Gastrocnemius medialis (tissue), 4 donors: ENCODE measurements at places on chromosomes 6 and 20.

DNA sequence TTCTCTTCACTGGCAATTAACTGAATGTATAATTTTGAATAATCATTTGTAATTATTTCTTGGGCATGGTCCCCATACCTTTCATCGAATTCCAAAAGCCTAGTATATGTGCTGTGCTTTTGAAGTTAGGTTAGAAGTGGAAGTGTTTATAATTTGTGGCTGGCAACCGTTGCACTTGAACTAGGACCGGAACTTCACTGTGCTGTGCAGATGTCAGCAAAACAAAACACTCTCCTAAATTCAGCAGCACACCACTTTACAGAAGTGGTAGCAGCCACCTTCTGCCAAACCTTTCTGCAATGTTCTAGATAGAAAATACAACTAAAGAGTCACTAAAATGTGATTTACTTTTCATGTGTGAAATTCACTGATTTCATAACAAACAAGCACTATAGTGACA, 111.9 kb downstream of the FAM83B start:
- DNase-seq = no peak

GRCh38 chr20:17504066-17504897, 26.9 kb downstream of the BFSP1 start:
- no peak for DNase-seq

GRCh38 chr6:21393441-21394165, 199.9 kb upstream of the SOX4 start:
- no peak for DNase-seq

DNA sequence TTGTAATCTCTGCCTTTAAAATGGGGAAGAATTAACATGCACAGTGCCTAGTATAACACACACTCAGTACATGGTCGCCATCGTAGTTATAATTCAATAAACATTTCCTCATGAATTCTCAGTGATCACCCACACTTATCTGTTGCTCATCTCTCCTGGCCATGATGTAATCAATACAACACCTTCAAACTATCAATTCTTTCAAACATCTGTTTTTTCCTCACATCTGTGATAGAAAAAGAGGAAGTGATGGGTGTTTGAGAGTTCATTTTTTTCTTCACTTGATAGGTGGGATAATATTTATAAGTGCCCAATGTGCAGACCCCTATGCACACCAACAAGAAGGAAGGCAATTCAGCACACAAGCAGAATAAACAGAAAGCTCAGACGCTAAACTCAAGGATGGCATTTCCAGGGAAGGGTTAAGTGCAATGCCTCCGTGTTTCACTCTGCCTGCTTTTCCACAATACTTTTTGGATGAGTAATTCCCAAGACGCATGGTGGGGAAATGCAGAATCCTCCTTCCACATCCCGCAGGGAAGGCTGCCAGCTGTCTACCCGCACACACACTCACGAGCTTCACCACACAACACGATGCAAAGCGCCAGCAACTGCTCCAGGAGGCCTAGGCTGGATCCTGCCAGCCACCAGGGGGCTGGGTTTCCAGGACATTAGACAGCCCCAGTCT, 100.3 kb downstream of the GMPR start:
- no peak for DNase-seq

- no peak for DNase-seq
These were observed 45.4 kb downstream of the REV3L start for GRCh38 chr6:111437573-111437972.

- no peak for DNase-seq
These were observed 368.9 kb downstream of the UTRN start for GRCh38 chr6:144653885-144654505.

DNA sequence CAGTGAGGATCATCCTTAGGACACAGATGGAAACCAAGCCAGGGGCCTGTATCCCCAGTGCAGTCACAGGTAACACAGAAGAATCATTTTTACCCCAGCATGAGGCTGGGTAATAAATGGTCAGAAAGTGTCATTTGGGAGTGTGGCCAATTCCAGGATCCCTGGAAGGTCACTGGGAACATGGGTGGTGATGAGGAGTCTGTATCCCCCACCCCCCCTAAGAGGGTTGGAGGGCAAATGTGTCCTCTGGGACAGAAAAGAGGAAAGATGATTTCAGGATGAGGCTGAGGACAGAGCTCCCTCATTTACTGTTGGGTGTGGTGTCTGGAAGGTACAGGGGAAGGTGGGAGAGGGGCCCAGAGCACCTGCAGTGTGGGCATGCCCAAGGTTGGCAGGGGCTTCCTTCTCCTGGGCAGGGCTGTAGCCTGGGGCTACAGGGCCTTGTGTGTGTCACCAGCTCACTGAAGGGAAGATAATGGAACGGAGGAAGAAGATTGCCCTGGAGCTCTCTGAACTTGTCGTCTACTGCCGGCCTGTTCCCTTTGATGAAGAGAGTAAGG, 34.5 kb downstream of the PLCG1 start:
- DNase-seq = no peak

DNA sequence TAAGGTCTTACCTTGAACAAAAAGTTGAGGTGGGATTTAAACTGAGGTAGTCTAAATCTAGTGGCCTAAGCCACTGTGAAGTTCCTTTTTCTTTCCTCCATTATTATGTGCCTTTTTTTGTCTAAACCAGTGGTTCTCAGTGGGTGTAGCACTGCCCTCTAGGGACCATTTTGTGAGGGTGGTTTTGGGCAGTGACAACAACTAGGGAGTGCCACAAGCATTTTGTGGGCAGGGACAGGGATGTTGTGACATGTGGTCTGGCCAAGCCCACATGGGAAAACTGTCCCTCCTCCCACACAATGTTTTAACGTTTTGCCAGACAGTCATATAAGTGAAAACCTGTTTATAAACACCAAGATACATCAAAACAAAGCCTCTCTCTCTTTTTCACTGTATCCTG, 899.4 kb upstream of the FLRT3 start:
- DNase-seq = no peak

GRCh38 chr6:13687917-13688351, 23.7 kb downstream of the RANBP9 start:
- no peak for DNase-seq

DNA sequence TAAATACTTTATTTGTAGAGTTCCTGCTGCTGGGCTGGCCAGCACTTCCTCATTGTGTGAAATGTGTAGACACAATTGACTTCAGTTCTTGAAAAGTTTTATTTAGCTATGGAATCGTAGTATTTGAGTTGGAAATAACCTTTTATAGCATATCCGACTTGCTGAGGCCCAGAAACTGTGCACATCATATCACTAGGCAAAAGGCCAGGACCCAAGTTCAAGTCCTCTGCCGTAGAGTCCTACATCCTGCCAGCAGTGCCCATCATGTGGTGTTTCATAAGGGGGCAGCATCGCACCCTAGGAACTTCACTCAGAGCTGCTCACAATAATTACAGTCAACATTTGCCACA, 207.7 kb upstream of the SNX9 start:
- DNase-seq = no peak

DNA sequence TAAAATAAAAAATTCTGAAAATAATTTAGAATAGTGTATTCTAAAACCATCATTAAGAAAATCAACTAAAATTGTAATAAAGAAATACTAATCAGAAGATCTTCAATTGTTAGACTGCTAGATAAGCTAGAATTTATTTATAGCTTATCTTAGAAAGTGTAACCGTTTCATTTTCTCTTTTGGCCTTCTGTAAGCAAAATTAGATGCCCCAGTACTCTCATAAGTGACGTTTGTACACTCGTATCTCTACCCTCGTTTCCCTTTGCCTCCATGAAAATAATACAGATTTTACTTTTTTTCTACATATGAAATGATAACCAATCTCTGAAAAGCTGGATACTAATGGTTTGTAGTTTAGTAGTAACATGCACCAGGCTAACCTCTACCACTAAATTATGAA, 19.8 kb downstream of the DSE start:
- no peak for DNase-seq

DNA sequence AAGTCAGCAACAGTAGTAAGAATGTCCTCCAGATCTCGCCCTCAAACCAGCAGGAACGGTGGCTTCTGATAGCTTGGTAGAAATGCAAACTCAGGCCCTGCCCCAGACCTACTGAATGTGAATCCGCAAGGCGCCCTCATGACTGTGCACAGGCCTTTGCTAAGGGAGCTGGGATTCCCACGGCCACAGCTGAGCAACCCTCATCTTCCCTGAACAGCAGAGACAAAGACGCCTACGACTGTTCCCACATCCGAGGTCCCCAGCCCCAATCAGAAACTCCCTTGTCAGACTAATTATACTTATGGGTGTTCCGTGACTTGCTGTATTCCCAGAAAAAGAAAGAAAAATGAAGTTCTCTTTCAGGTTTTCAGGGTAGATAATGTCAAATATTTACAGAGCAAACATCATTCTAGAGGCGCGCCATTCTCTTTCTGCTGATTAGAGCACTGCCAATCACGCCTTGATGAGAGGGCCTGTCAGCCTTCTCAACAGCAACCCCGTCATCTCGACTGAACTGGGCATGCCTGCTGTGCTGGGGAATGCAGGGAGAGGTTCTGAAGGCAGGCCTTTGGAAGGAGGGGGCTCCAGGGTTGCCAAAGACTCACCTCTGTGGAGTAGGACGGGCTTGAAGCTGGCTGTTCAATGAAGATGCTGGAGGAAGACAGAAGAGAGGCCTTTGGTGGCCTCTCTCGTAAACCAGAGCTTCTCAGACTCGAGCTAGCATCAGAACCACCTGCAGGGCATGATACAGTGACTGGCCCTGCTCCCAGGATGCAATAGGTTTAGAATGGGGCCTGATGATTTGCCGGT, 79.9 kb downstream of the ZNF217 start:
- DNase-seq = no peak

DNA sequence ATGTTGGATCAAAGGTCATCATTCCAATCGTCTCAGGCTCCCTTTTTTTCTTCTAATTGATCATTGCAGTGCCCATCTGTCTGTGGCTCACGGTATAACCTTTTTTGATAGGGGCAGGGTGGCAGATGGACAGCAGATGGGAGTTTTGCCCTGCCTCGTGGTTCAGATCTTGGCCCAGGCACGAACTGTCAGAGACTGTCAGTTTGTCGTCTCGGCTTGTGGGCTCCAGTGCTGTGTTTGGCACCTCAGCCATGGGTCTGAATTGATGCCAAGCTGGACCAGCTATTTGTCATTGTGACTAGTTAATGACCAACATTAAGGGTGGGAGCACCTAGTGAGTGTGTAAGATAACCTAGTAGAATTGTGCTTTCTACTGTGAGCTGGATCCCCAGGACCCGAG, 197.6 kb downstream of the PRL start:
- DNase-seq = no peak

DNA sequence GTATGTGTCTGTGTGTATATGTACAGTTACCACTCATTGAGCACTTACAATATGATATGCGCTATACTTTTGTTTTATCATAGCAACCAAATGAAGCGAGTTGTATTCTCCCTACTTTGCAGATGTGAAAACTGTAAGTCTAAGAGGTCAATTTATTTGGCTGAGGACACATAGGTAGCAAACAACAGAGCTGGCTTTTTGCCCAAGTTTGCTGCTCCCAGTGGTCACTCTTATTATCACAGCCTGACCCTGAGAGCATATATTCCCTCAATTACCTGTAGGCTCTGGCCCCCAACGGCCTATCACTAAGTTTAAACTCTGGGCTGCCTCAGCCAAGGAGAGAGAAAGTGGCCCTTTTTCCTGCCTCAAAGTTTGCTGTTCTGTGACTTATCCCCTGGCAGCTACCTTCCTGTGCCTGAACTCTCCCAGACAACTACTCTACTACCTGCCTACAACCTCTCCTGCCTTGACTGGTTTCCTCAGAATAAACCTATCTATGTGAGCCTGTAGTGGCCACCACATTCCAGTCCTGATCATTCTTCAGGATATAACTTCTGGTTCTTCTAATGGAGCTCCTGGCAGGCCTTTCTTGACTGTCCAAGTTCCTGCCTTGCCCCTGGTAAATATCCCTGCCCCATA, 221.8 kb downstream of the FRK start:
- DNase-seq = no peak

DNA sequence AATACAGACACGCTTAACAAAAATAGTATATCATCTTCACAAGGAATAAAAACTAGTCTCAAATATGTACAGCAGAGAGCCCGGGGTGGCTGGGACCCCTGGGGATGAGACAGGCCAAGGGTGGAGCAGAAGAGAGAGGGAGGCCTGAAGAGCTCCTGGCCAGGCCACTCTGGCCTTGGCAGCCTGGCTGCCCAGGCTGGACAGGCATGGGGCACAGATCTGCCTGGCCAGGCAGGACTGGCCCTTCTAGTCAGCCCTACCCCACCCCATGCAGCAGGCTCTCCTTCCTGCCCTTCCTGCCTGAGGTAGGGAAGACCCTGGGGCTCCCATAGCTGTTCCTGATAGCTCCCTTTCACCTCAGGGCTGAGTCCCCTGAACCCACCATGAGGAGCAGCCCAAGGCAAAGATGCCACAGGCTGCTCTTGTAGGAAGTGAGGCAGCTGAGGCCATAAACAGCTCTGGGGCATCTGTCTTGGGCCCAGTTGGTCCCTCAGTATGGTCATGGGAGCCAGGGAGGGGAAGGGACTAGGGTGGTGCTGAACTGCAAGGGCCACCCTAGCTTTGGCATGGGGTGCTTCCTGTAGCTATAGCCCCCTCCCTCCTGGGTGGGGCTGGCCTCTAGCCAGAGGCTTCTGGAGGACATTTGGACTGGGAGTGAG, 27.1 kb downstream of the COX4I2 start:
- no peak for DNase-seq

DNA sequence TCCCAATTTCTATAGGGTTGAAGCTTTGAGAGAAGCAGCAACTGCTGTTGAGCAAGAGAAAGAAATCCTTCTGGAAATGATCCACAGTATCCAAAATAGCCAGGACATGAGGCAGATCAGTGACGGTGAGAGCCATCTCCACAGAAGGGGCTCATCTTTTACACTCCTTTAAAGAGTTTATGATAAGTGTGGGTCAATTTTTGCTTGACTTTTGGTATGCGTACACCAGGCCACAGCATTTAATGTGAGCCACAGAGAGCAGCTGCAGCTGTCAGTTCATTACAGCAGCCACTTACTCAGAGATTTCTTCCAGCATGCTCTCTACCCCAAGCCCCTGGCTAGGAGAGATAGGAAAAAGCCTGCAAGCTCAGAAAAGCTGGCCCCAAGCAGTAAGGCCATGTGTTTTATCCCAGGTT, 9.9 kb downstream of the BAG2 start:
- no peak for DNase-seq

DNA sequence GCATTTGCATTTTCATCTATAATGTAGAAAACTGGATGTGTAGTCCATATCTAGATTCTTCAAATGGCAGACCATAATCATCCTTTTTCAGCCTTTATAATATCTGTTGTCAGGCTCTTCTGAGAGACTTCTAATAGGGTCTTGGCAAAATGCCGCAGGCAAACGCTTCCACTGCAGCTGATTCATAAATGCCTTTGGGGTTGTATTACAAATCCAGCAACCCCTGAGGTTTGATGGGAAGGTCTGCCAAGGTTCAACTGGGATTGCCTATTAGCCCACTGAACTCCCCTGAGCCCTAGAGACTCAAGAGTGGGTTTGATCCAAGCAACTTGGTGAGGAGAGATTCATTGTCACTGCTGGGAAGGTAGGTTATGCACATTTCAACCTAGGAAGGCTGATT, 365.2 kb upstream of the POU3F2 start:
- no peak for DNase-seq

- no peak for DNase-seq
These were observed 113.4 kb downstream of the EYA2 start for GRCh38 chr20:47007826-47008655.
